ENCODE measurements at places on chromosomes 7 and 10.
A peak's percentile ranks its signal among the peaks of the same experiment; 100 is the strongest.

DNA sequence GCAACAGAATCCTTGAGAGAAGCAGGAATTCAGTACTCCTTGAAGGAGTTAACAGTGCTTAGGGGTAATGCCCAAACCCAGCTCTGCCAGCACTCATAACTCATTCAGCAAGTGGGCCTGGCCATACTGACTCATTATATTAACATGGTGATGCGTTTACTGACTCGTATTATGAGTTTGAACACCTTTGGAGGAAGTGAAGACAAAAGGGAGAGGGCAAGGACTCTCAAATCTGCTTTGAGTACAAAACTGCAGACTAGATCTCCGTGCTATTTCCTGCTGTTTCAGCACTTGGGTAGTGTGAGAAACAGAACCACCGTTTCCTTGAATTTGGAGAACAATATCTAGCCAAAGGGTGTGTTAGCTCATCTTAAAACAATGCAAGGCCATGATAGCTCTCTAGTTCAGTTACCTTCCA, 30.8 kb downstream of the SLC16A9 start:
- DNase-seq = no peak

DNA sequence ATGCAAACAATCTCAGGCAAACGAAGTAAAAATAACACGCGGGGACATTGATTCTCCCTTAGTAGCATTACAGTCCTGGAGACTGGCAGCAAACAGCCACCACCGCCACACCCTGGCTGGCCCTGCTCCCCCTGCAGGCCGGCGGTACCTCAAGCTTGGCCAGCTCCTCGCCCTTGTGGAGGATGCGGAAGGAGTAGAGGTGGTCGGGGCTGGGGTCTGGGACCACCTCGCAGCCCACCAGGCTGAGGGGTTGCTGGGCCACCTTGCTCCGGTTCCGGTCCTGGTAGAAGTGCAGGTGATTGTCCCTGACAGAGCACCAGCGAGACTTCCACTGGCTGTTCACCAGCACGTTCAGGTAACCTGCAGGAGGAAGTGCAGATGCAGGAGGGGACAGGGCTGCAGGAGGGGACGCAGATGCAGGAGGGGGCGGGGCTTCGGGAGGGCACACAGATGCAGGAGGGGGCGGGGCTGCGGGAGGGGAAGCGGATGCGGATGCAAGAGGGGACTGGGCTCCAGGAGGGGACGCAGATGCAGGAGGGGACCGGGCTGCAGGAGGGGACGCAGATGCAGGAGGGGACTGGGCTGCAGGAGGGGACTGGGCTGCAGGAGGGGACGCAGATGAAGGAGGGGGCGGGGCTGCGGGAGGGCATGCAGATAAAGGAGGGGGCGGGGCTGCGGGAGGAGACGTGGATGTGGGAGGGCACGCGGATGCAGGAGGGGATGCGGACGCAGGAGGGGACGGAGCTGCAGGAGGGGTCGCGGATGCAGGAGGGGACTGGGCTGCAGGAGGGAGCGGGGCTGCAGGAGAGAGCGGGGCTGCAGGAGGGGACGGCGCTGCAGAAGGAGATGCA, 65.7 kb downstream of the VWA2 start:
- DNase-seq = peak; percentile 75

DNA sequence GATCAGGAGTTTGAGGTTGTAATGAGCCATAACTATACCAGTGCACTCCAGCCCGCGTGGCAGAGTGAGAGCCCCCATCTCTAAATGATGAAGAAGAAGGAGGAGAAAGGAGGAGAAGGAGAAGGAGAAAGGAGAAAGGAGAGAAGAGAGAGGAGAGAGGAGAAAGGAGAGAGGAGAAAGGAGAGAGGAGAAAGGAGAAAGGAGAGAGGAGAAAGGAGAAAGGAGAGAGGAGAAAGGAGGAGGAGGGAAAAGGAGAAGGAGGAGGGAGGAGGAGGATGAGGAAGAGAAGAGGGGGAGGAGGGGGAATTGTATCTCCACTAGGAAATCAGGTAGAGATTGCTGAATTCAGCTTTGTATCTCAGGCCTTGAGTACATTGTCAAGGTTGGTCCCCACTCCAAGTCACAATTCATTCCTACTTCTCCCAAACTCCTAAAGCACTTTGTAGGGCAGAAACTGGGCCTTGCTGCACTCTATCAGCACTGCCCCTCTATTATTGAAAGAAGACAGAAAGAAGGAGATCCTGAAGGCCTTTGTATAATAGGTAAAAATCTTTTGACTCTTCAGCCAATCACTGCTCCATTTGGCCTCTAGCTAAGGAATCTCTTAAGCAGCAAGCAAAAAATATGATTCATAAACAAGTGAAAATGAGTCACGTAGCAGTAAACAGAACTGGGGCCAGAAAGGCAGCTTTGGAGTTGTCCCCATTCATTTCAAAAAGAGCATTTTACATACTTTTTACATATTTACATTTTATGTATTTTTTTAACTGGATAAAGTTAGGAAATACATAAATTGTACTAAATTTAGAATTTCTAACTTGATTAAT, 178.0 kb downstream of the IMMP2L start:
- DNase-seq = no peak

GRCh38 chr7:12244694-12245093, 33.6 kb downstream of the TMEM106B start:
- no peak for DNase-seq

- no peak for DNase-seq
These were observed 100.0 kb upstream of the PRR15 start for GRCh38 chr7:29463504-29464158.

- no peak for DNase-seq
These were observed 518.8 kb downstream of the PTPRN2 start for GRCh38 chr7:158068853-158069252.

GRCh38 chr7:151777908-151778670, 98.8 kb downstream of the PRKAG2 start:
- no peak for DNase-seq

- no peak for DNase-seq
These were observed 195.7 kb upstream of the KLF6 start for GRCh38 chr10:3980660-3981059.

DNA sequence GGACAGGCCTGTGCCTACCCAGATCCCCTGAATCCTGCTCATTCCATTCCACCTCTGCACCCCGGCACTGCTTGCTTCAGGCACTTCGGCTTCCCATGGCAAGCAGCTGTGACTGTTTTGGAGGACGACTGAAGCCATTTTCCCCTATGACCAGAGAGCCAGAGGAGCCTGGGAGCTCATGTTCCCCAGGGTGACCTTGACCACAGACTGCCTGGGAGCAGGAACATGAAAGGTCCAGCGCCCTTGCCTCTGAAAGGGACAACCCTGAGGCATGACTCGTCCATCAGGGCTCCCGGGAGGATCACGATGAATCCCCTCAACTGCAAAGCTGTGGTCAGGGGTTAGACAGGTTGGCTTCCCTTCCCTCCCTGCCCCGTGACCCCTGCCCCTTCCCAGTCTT, 16.7 kb upstream of the HMX3 start:
- DNase-seq = no peak

DNA sequence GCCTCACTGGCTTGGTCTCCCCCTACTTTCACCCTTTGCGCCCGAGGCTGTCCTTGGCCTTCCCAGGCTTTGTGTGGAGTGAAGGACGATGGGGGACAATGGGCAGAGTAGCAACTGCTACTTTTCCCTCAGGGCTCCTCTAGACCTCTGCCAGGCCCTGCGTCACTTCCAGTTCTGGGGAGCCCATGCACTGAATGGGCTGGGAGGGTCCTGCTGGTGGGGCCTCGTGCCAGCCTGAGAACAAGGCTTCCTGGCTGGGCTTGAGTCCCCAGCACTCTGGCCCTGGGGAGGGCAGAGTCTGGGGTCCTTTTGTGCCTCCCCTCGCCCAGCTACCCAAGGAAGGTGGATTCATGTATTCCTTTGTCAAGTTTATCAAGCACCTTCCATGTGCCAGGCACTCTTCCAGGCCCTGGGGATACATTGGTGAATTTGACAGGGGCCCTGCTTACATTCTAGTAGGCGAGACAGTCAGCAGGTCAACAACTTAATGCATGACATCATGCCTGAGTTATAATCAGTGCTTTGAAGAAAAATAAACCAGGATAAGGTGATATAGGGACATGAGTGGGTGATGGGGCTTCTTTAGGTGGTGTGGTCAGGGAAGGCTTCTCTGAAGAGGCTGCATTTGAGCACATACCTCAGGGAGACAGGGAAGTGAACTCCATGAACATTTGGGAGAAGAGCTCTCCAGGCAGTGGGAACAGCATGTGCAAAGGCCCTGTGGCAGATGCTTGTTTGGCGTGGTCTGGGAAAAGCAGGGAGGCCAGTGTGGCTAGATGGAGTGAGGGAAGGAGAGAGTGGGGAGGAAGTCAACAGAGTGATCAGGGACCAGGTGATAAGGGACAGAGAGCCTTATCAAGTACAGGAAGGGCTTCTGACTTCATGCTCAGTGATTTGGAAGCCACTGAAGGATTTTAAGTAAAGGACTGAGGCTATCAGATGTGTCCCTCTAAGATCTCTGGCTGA, 14.1 kb downstream of the ZMIZ1 start:
- DNase-seq = no peak

GRCh38 chr7:585229-585711, 65.6 kb upstream of the PDGFA start:
- no peak for DNase-seq

DNA sequence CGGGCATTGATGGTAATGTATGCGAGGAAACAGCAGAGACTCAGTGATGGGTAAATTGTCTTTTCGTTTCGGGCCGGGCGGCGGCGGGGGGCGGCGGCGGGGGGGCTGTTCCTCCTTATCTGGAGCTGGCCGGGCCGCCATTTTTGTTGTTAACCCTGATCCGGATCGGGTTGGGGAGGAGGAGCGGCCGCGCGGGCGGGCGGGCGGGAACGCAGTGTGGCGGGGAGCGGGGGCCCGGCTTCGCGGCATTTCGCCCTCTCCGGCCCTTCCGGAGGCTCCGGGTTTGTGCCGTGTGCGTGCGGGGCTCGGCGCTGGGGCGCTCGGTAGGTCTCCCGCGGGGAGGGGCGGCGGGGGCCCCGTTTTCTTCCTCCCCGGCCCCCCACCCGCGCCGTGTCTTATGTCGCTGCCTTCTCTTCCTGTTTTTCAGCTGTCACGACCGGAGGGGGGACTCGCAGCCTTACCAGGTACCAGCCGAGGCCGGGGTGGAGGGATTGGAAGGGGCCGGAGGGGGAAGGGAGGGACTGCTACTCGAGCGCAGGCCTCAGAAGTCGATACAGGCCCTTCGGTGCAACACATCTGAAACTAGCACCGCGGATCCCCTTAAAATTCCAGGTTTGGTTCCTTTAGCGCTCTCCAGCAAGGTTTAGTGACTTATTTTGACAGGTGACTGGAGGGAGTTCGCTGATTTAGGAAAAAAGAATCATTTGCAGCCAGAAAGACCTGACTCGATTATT, 820 bp downstream of the WAC start:
- DNase-seq = peak; percentile 64

GRCh38 chr7:116394106-116394505, 105.4 kb upstream of the CAV2 start:
- DNase-seq = no peak

- DNase-seq = no peak
These were observed 14.9 kb upstream of the DDC start for GRCh38 chr7:50580057-50580456.

- DNase-seq = no peak
These were observed 1260.8 kb downstream of the GATA3 start for GRCh38 chr10:9315292-9315691.

DNA sequence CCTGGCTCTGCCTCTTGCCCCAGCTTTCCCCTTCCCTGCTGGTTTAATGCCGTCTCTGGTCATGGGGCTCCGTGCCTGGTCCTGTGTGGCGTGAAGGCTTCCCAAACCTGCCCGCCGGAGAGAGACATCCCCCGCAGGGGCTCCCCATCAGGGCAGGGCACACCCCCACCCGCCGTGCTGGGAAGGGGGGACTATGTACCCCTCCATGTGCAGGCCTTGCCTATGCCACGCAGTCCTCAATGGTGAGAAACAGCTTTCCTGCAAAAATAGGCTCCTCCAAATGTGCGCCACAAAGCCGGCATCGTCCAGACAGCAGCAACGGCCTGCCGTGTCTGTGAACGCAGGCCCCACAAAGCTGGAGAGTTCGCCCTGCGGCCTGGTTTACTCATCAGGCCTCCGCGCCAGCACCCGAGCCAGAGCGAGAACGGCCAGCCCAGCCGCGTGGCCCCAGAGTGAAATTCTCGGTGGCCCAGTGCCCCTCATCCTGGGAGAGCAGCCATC, 313.4 kb downstream of the DNAJB6 start:
- DNase-seq = no peak

DNA sequence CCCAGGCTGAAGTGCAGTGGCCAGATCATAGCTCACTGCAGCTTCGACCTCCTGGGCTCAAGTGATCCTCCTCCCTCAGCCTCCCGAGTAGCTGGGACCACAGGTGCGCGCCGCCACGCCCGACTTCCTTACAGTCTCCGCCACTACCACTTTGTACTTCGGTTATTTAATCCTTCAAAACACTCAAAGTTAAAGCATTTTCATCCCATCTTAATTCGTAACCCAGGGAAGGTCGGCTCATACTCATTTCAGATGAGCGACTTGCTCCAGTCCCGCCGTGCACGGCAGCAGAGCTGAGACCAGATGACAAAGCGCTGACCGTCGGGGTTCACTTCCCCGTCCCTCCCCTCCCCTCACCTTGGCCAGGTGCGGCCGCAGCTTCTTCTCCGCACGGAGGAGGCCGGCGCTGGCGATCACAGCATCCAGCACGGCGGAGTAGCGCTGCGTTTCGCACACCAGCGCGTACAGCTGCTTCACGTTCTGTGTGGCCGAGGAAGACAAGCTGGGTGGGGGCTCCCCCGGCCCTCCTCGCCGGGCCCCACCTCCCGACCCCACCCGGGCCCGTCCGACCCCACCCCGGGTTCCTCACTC, 457 bp downstream of the NSUN5 start:
- DNase-seq = no peak

GRCh38 chr7:150753826-150754603, 16.8 kb downstream of the GIMAP5 start:
- no peak for DNase-seq

- peak; percentile 78 for DNase-seq
These were observed at the start of gene LCOR for GRCh38 chr10:96831867-96832720. LCOR (plus strand) TSS chr10:96832298; CDS start chr10:96949058, 116,760 bp downstream.

DNA sequence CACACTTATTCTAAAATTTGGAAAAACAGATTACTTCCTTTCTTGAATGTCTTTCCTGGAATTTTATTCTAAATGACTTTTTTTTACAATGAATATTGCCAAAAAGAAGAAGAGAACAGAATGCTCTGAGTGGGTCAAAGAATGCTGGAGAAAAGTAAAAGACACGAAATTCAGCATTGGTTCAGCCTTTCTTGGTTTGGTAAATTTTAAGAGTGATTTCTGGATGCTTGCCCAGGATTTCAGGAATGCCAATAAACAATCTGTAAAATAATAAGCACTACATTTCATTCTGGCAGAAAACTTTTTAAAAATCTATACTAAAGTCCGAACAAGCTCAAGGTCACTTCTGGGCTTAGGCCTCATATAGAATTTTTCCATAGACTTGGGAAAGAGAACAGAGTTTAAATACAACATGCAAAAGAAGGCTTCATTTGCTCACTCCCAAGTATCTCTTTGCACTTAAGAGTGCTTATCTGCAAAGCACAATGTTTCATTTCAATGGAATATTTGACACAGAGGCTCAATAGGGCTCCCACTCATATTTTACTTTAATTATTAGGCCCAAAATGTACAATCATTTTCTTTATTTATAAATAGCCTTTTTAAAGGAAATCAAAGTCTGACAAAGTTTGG, 359.5 kb upstream of the ANKRD30A start:
- no peak for DNase-seq
